ENCODE measurements at places on chromosomes 16 and 17.

DNA sequence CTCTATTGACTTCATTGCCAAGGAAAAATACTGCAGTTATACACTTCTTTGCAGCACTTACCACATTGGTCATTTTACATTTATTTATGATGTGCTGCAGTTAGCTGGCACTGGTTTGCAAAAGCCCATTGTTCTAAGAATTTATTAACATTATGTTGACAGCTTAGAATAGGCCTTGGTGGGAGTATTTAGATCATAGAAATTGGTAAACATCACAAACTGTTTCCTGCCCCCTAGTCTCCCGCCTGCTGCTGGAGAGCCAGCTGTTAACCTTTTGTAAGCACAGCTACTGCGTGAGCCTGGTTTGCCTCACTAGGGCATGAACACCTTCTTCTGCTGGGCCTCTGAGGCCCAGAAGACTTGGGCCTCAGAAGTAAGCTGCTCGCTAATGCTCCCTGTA, 651.4 kb upstream of the GOT2 start:
- no peak for DNase-seq

DNA sequence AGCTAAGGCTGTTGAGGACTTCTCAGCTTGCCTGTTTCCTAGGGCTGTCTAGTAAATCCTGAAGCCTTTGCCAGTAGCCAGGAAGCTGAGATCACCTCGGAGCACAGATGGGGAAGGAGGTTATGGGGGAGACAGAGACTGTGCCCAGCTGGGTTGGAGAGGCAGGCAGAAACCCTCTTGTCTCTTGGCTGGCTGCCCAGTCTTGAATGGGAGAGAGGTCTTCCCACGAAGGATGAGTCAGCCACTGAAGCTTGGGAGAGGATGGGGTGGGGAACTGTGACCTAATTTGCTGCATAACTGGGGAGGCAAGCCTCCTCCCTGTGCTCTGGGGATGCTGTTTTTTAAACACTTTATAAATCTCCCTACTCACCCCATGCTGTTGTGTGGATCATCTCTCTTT, 69.8 kb downstream of the SHISA9 start:
- no peak for DNase-seq

DNA sequence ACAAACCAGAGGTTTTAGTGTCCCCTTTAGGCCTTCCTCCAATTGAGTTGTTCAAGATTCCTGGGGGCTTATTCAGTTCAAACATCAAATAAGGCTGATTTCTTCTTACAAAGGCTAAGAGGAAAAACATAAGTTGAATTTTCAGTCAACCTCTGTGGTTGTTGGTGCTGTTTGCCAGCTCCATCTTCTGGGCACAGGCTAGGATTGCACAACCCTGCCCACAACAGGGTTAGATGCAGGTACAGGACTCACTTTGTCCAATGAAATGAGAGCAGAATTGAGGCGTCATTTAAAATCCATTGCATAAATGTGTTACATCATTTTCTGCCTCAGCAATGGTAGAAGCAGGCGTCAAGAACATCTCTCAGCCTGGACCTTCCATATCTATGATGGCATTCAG, 173.3 kb downstream of the PMP22 start:
- no peak for DNase-seq

- DNase-seq = no peak
Measured at GRCh38 chr16:86375364-86375763, 135.0 kb upstream of the FOXF1 start.

GRCh38 chr17:35028531-35029262, 34.8 kb downstream of the RFFL start:
- DNase-seq = no peak

DNA sequence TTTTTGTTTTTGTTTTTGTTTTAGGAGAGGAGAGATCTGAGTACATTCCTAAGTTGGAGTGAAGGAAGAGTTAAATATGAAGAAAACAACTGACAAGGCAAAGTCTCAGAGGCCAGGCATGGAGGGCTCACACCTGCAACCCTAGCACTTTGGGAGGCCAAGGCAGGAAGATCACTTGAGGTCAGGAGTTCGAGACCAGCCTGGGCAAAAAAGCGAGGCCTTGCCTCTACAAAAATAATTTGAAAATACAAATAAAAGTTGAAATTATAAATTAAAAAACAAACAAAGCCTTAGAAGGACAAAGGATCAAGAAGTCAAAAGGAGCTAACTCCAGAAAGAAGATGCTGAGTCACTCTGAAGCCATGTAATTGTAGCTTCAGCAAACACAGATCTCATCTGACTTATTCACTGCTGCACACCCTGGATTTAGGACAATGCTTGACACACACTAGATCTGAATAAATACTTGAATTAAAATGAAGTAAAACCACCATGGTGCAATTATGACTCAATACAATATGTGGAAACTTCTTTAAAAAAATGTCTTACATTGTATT, 9.1 kb downstream of the CEP20 start:
- no peak for DNase-seq

GRCh38 chr17:74270333-74270732, 3.7 kb upstream of the DNAI2 start:
- no peak for DNase-seq

GRCh38 chr17:7356072-7356549, 1.2 kb downstream of the TMEM95 start:
- DNase-seq = no peak

DNA sequence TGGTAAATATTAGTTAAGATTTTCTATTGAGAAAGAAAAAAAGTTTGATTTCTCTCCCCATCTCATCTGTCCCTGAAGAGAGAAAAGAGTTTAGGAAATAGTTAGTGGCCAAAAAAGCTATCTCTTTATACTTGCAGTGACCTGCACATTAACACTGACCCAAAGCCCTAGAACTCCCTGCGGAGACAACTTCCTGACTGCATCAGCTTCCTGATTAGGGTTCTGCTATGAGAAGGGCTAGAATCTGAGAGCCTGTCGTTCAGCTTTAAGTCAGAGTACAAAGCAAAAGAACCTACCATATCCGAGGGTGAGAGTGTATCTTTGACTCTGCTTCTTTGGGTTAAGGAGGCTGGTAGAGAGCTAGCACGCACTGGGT, 24.7 kb downstream of the LIMD2 start:
- DNase-seq = no peak

DNA sequence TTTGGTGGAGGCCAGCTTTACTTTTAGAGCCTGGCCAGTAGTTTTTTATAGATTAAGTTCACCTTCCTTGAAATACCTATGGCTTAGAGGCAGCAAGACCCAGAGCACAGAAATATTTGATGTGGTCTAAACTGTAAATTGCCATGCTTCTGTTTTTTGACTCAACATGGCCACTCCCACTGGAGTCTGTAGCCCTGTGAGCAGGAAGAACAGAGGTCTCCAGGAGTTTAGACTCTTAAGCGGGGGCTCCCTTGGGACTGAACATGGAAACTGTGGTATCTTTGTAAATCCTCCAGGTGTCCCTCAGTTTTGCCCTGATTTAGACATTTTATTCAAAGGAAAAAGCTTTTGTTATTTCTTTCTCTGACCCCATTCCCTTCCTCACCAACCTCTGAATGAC, 145.6 kb downstream of the FTO start:
- DNase-seq = no peak

- DNase-seq = no peak
Measured at GRCh38 chr16:23768581-23768980, 13.8 kb downstream of the CHP2 start.

- no peak for DNase-seq
Measured at GRCh38 chr16:1914988-1915387, 3.2 kb downstream of the HS3ST6 start.

- DNase-seq = no peak
Measured at GRCh38 chr16:75379911-75380847, 53.1 kb downstream of the CFDP1 start.

DNA sequence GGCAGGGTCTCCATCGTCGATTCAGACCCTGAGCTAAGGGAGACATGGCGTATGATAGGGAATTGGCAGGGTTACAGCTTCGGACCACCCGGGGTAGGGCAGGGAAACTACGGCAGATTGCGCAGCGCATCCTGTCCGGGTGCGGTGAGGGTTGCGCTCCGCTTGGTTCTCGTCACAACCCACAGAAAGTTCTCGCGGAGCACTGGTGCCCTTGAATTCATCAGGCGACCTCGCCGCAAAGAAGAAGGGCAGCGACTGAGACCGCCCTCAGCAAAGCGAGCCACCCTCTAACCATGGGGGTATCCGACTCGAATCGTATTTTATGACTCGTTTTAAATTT, 1.2 kb downstream of the HS3ST3B1 start:
- no peak for DNase-seq

DNA sequence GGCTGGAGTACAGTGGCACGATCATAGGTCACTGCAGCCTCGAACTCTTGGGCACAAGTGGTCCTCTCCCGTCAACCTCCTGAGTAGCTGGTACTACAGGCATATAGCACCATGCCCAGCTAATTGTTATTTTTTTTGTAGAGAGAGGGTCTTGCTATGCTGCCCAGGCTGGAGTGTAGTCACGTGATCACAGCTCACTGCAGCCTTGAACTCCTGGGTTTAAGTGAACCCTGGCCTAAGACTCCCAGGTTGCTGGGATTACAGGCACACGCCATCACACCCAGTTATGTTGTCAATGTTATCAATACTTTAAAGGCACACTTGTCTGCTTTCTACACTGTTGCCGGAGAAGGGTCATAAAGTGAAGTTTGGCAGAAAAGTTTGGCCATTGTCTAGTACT, 22.0 kb upstream of the LASP1NB start:
- DNase-seq = no peak

GRCh38 chr16:6704306-6704930, 628.2 kb upstream of the RBFOX1 start:
- DNase-seq = no peak

GRCh38 chr17:58120195-58120822, 27.9 kb upstream of the OR4D1 start:
- no peak for DNase-seq

- no peak for DNase-seq
Measured at GRCh38 chr16:5042574-5043171, 8.9 kb upstream of the NAGPA start.

- DNase-seq = no peak
Measured at GRCh38 chr16:5756969-5757368, 659.4 kb upstream of the EEF2KMT start.

DNA sequence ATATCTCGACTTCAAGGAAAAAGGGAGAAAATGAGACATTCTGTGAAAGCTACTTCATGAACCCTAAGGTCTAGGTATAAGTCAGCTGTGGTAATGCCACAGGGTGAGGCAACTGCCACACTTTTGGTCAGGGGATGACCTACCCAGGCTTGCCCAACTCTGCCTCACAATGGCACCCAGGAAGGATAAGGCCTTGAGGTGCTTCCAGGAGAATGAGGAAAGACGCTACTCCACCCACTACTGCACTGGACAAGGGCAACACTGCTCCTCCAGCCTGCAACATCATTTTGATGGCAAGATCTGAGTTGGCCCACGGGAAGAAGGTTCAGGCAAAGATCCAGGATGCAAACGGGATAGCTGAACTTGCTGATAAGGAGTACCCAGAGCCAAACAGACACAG, 22.0 kb upstream of the GFOD2 start:
- DNase-seq = no peak

DNA sequence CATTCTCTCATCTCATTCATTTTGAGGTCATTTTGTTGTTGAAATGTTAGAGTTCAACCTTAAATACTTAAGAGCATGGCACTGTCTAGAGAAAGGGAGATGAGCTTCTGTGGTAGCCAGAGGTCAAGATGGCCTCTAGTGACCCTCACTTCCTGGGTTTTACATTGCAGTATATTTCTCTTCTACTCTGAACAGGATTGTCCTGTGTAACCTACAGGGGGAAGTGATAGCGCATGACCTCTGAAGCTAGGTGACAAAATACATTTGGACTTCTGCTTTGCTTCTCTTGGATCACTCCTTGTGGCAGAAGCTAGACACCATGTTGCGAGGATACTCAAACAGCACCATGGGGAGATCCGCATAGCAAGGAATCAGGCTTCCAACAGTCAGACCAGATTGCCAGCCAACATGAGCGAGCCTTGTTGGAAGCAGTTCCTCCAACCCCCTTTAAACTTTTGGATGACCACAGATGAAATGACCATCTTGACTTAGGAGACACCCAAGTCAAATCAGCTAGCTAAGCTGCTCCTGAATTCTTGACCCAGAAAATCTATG, 748.4 kb downstream of the MAF start:
- no peak for DNase-seq

DNA sequence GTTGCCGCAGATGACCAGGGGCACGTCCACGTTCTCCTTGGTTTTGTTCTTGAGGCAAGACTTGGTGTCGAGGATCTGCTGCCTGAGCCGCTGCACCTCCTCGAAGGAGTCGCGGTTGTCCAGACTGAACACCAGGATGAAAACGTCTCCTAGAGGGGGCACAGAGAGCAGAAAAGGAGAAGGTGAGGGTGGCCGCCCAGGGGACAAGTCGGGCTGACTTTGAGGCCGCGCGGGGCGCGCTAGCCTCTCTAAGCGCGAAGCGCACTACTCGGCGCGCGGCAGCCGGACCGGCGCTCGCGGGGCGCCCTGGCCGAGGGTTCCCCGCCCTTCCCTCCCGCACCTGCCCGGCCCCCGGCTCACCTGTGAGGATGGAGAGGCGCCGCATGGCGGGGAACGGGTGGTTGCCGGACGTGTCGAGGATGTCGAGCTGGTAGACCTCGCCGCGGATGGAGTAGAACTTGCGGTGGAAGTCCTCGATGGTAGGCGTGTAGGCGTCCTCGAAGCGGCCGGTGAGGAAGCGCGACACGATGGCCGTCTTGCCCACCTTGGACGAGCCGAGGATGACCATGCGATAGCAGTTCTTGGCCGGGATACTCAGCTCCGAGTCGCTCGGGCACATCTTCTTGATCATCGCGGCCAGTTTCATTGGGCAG, 533 bp downstream of the RASD1 start:
- no peak for DNase-seq

DNA sequence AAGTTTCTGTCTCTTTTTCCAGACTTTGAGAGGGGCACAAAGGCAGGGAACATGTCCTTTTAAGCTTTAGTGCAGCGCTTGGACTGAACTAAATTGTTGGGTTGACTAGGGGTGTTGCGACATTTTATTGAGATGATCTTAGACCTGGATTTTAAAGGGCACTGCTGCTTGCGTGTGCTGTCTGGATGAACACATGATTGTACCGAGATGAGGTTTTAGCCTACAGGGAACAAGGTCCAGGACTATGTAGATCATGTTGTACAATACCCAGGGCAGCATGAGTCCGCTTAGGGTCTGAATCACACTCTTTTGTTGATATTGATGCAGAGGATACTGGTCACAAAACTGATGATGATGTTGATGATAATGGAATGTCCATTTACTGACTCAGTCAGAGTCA, 5.2 kb upstream of the RGS9 start:
- no peak for DNase-seq
